ENCODE measurements at places on chromosomes 1 and 21.

GRCh38 chr1:109386054-109386717 is 11.5 kb downstream of the SORT1 start:
- DNase-seq: no peak

GRCh38 chr1:52294580-52294979 is 71.4 kb downstream of the CC2D1B start:
- no peak for DNase-seq

DNA sequence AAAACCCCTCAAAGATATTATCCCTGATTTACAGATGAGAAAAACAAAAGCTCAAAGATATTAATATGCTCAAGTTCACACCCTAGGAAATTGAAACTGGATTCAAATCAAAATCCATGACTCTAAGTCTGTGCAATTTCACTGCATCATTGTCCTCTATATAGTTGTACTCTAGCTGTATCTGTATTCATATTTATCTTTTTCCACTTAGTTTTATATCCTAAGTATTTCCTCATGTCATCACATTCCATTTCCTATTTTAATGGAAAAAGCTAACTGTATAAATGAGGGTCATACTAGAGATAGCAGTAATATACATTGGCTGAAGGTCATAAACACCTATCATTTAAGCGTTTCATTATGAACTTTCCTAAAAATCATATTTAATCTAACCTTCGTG is 42.2 kb upstream of the RALGPS2 start:
- DNase-seq: no peak

- DNase-seq: no peak
These were observed 160.5 kb downstream of the PDE4B start for GRCh38 chr1:65953170-65953569.

GRCh38 chr1:188988589-188988988 is 1489.1 kb downstream of the BRINP3 start:
- no peak for DNase-seq

GRCh38 chr1:17828991-17829390 is 73.9 kb downstream of the ACTL8 start:
- DNase-seq: no peak

DNA sequence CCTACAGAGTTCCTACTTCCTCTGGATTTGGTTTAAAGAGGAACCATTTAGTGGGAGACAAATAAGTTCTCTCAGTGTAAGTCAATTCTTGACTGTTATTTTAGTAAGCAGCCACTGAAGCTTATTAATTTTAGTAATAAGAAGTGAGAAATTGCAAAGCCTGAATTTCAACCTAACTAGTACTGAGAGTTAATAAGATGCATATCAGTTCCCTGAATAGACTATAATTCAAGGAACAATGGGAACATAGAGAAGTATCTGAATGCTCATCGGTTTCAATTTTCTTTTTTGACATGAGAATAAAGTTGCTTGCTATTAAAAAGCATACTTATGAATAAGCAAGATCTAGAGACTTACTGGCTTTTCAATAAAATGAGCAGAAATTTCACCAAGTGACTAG is 8.0 kb upstream of the PPT1 start:
- no peak for DNase-seq

GRCh38 chr1:228207851-228208821 is at the start of gene OBSCN:
OBSCN (plus strand) TSS chr1:228208044; CDS start chr1:228211784, 3,740 bp downstream.
- no peak for DNase-seq

- DNase-seq: peak; percentile 55
These were observed 96.4 kb downstream of the UBR4 start for GRCh38 chr1:19113697-19114092.

- no peak for DNase-seq
These were observed 1265.3 kb upstream of the ADGRL2 start for GRCh38 chr1:80535466-80535865.

GRCh38 chr1:193019442-193020026 is 39.6 kb downstream of the UCHL5 start:
- DNase-seq: peak; percentile 71

GRCh38 chr21:32360401-32360975 is 32.3 kb downstream of the URB1 start:
- DNase-seq: no peak

GRCh38 chr1:5509664-5510452 is 482.4 kb downstream of the NPHP4 start:
- peak; percentile 74 for DNase-seq
